ENCODE measurements at places on chromosomes 7 and 10.

DNA sequence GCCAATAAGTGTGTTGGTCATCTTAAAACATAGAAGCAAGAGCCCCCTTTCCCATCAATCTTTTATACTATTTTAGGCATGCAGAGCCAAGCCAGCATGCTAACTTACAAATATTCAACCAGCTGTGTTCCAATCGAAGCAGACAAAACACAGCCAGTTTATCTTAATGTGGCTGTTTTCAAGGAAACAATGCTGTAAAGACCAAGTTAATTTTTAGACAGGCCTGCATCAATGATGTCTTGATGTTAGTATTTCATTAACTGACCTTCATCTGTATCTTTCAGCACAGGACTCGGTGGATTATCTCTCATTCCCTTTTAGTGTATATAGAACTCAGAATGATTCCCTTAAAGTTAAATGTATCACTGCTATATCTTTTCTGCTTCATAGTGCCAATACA lies 262.0 kb upstream of the ZWINT start:
- no peak for DNase-seq
- H3K36me3 ChIP-seq, result no peaks in the 10 kb centered on the region
- no peaks in the 10 kb centered on the region for H3K27me3 ChIP-seq

GRCh38 chr7:104008107-104008506 lies 18.6 kb upstream of the RELN start:
- H3K27me3 ChIP-seq, result peaks cover 19% of the 10 kb centered on the region
- H3K27ac ChIP-seq, result no peak overlapping the region
- no peaks in the 10 kb centered on the region for H3K36me3 ChIP-seq
- no peaks in the 10 kb centered on the region for H3K4me1 ChIP-seq
- no peak overlapping the region for H3K4me3 ChIP-seq
- no peak for DNase-seq

DNA sequence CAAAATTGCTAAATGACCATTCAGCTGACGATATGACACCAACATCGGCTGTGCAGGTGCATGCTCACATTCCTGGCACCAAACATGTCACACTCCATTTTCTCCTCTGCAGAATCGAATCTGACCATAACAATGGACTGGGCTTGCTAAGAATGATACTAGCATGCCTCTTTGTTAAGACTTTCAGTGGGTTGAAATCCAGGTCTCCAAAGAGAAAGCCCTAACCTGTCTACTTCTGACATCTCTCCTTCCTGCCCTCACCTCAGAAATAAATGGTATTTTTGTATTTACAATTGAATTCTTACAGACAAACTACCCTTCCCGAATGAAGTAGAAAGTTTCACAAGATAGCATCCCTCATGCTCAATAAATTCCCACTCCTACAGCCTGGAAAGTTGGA lies 373.9 kb downstream of the KCNMA1 start:
- peak overlapping the region; percentile 84 for H3K27ac ChIP-seq
- DNase-seq, result no peak
- H3K27me3 ChIP-seq, result no peaks in the 10 kb centered on the region
- H3K4me3 ChIP-seq, result peak overlapping the region; percentile 57
- H3K4me1 ChIP-seq, result peaks cover 61% of the 10 kb centered on the region

- no peak for DNase-seq
- H3K4me1 ChIP-seq, result no peaks in the 10 kb centered on the region
- no peak overlapping the region for H3K4me3 ChIP-seq
- no peaks in the 10 kb centered on the region for H3K36me3 ChIP-seq
- H3K27ac ChIP-seq, result no peak overlapping the region
- H3K27me3 ChIP-seq, result no peaks in the 10 kb centered on the region
Observed at GRCh38 chr7:46169384-46169755, 248.3 kb upstream of the IGFBP3 start.
